Retina (tissue), 1 donor: ENCODE measurements at places on chromosomes 2 and 18.

DNA sequence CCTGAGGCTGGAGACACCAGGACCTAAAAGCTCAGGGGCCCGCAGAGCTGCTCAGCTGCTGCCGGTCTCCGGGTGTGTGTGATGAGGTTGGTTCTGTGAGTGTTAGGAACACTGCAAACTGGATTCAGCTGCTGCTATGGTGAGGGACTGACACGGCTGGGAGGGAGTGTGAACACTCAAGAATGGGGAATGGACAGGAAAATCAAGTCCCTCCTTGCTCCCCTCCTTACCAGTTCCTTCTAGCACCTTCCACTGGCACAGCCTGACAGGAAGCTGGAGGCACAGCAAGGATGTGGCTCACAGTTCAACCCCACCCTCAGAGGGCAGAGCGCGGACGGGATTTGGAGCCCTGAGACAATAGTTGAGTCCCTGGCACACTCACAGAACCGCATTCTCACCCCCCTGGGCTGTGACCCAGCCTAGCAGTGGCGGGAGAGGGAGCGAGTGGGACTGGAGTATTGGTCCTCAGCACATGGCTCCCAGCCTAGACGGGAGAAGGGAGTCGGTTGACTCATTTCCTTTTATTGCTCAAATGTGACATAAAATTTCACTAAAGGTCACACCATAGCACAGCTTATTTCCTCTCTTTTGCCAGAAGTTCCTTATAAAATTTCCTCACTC, 42.5 kb downstream of the LRRC30 start:
- DNase-seq: no peak

DNA sequence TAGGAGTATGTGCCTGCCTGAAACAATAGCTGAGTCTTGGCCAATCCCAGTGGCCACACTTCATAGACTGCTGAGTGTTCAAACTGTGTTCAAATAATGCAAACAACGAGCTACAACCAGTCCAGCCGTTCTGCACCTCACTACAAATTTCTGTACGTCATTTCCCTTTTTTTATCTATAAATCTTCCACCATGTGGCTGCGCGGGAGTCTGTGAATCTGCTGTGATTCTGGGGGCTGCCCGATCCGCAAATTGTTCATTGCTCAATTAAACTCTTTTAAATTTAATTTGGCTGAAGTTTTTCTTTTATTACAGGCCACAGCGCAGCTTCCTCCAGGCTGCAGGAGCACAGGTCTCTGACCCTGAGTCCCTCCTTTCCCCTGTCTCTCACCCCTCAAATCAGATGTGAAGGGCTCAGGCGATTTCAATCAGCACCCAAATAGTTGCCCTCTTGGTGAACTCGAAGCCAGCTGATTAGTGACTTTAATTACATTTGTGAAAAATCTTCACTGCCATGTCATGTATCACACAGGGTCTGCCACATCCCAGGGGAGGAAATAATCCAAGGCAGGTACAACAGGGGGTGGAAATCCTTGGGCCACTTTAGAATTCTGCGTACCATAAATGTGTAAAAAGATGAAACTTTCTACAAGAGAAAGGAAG, 145.6 kb downstream of the NDUFA10 start:
- DNase-seq: no peak

DNA sequence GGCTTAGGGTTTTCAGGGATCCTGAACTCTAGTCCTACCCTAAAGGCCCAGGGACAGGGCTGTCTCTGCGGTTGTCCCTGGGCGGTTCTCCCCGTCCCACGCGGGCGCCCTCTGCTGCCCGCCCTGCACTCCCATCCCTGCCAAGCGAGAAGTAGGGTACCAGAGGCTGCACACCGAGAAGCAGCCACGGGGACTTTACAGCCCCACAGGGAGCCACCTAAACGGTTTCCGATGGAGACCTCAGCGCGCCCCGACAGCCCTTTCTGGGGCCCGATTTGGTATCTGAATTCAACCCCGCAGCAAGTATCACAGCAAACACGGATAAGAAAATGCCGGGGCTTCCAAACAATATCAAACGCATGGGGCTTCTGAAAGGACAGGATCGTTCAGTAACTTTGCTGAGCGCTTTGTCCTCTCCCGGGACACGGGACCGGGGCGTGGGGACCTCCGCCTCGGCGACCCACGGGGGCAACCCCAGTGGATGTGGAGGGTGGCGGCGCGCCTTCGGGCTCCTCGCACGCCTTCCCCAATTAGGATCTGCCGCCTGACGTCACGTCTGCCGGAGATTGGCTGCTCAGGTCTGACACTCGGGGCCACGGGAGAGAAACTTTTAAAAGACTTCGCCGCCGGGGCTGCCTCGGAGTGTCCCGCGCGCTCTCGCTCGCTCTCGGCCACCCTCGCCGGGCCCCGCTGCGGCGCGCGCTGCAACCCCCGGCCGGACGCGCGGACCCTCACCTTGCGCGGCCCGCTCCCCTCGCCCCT, at the start of gene LTBP1:
TSS of gene LTBP1 (plus strand) at position 640 of the 762 bp plus-strand sequence. CDS start 372 bp downstream, outside the sequence.
- DNase-seq: peak; percentile 86

- peak; percentile 51 for DNase-seq
Observed at GRCh38 chr18:41906528-41907146, 48.4 kb upstream of the PIK3C3 start.

GRCh38 chr18:78966793-78967106, 12.9 kb upstream of the SALL3 start:
- DNase-seq: no peak
